Bone marrow (tissue), 2 donors: ENCODE measurements at places on chromosomes 11 and 22.

DNA sequence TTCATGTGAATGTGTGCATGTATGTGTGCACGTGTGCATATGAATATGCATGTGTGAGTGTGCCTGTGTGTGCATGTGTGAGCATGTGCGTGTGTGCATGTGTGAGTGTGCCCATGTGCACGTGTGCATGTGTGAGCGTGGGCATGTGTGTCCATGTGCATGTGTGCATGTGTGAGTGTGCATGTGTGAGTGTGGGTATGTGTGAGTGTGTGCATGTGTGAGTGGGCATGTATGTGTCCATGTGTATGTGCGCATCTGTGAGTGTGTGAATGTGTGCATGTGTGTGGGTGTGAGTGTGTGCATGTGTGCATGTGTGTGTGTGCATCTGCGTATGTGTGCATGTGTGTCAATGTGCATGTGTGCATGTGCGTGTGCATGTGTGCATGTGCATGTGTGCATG is 94.7 kb downstream of the ST3GAL4 start:
- DNase-seq, result no peak

DNA sequence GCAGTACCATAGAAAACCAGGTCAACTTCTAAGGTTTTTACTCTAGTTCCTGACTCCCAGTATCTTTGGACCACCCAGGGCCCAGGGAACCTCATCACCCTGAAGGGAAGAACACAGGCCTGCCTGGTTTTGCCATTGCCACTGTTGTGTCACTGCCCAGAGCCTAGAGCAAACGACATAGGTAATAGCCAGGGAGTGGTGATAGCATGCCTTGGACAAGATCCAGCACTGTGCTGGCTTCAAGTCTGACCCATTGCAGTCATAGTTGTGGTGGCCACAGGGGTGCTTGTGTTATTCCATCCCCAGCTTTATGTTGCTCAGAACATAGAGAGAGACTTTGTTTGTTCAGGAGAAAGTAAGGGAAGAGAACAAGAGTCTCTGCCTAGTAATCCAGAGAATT is 2310.2 kb downstream of the LRRC4C start:
- DNase-seq, result no peak

- DNase-seq, result peak; percentile 64
Observed at GRCh38 chr11:117807482-117808327, 10.7 kb upstream of the DSCAML1 start.

- DNase-seq, result no peak
Observed at GRCh38 chr11:75195167-75195962, 44.5 kb downstream of the SLCO2B1 start.

DNA sequence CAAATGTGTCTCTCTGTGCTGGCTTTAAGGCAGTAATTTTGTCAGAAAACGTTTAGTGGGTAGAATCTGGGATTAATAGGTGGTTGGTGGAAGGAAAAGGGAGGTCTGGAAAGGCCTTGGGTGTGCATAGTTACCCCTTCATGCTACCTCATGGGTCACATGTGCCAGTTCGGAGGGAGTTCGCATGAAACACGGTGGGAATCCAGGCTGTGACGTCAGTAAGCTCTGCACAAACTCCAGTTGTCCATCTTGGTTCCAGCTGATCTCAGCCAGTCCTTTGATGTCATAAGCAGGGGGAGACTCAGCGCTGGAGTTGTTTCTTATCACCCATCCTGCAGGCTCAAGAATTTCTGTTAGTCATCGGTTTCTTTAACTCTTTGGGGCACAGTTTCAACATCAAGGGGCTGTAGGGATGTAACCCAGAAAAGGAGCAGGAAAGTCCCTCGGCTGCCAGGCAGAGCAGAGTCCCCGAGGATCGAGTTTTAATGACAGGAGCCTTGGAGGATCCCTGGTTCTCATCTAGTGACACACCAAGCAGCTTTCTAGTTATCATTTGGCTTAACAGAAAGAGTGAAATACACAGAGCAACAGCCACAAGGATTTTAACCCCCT is 28.9 kb downstream of the MOV10L1 start:
- no peak for DNase-seq

DNA sequence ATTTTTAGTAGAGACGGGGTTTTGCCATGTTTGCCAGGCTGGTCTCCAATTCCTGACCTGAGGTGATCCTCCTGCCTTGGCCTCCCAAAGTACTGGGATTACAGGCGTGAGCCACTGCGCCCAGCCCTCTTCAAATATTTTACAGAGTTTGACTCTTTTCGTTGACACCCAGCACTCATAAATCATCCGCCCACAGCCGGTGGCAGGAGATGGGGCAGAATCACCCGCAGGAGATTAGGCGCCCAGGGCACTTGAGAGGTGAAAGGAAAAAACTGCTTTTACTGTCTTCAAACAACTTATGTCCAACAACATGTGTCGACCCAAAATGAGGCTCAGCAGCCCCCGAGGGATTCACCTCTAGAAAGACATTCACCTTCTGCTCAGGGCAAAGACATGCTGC is 56.9 kb downstream of the OSBP2 start:
- no peak for DNase-seq
